IPS DF 6.9 (cell line): ENCODE measurements at places on chromosomes 12 and 14.
A peak's percentile ranks its signal among the peaks of the same experiment; 100 is the strongest.

GRCh38 chr12:116389990-116390389, 112.5 kb upstream of the MED13L start:
- DNase-seq, result no peak

- DNase-seq, result no peak
Observed at GRCh38 chr12:91183551-91183950, 934 bp upstream of the DCN start.

DNA sequence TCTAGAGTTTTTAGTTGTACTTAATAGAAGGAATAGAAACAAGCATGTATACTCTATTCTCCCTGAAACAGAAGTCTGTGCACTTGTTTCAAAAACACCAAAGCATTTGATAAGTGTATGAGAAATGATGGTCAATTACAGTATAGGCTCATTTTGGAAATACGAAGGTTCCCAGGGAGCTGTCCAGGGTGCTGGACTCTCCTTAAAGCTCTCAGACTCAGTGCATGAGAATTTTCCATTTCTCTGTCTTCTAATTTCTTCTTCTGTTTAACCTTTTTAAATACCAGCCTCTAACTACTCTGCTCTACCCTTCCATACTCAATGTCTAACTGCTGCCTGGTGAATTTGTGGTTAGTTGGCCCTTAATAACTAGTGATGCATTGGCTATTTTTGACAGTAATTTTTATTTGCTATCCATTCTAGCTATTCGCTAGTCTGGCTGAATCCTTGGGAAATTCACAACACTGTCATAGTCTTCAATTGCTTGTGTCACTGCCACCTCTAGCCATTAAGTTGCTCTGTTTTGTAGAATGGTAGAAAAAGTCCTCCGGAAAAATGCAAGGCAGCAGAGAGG, 229.2 kb downstream of the NRXN3 start:
- DNase-seq, result no peak

DNA sequence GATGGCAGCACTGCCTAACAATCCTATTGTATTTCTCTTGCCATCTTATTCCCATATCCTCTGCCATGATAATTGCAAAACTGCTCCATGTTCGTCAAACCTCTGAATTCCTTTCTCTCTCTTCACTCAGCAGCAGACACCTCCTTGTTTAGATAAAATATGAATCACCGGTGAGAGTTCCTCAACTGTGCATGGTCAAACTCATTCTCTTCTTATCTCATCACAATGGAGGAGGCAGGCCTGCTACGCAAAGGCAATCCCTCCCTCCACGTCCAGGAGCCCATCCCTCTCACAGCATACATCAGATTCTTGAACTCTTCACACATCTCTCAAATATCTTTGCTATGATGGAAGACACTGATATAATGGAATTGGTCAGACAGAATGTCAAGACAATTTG, 90.1 kb upstream of the DAAM1 start:
- DNase-seq, result no peak

DNA sequence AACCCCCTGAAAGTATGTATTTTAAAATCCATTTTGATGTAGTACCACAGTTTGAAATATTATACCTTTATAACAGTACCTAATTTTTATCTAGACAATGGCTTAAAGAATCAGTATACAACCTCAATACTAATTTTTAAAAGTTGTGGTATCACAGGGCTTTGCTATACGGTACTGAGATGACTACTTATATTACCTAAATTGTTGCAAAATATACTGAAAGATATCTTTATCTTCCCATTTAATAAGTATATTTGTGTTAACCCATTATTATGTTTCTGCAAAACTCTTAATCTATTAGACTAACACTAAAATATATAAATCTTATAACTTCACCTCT, 67.1 kb downstream of the RALGAPA1 start:
- no peak for DNase-seq

DNA sequence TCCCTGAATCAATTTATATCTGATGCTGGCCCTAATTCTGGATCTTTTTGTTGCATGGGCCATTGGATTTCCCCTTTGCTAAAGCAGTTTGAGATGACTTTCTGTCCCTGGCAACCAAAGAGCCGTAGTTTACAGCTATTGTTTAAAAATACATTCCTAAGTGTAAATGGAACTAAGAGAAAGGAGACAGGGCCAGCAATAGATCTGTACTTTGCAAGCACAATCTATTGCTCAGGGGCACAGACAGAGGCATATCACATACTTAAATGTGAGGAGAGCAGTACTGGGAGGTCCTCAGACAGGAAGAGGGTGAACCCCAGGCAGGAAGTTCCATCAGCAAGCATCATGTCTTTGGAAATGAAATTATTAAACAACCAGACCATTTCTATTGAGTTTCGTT, 126.6 kb downstream of the ZFP36L1 start:
- DNase-seq, result no peak

- DNase-seq, result no peak
Observed at GRCh38 chr12:125091401-125091800, 26.2 kb downstream of the AACS start.

DNA sequence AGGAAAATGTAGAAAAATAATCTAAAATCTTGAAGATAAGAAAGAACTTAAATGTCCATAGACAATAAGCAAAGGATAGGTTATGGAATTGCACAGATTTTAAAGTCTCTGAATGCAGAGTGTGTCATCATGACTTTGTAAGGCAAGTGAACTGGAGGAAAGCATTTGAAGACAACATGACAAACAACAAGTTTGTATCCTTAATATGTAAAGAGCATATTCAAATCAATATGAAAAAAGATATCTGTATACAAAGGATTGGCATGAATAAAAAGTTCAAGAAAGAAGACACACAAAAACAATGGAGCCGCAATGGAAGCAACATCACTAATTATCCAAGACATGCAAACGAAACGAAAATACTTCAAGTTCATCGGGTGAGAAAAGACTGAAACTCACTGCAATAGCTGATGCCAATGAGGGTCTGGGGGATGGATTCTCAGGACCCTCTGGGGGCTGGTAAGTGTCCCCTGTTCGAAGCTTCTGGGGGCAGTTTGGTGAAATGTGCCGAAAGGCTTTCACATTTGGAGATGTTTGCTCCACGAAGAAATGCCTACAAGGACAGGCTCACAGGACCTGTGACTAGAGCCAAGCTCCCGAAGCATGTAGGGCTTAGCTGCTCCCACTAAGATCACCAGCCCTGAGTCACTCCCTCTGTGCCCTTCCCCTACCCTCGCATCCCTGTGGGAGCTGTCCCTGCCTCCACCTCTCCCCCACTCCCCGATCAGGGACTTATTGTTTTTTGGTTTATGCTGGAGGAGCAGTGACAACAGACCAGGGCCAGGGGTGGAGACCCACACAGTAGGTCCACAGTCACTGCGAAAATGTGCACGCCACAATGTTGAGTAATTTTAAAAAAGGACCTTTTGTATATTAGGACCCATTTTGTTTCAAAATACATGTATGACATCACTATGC, 345.7 kb upstream of the SFSWAP start:
- DNase-seq, result no peak

DNA sequence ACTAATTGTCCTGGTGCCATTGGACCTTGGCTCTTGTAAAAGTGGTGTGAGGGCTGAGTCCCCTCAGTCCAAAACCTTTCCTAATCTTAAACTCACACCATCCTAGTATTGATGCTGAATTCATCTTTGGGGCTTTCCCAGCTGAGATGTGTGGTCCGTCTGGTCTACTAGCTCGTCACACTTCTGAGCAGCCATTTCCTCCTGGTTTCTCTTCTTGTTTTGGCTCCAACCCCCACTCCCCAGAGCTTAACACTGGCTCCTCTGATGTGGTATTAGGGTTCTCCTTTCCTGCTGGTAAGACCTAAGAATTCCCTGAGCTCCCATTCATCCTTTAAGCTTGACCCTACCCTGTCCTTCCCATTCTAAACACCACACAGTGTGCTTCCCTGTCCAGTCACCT, 900.6 kb downstream of the VRK1 start:
- no peak for DNase-seq

DNA sequence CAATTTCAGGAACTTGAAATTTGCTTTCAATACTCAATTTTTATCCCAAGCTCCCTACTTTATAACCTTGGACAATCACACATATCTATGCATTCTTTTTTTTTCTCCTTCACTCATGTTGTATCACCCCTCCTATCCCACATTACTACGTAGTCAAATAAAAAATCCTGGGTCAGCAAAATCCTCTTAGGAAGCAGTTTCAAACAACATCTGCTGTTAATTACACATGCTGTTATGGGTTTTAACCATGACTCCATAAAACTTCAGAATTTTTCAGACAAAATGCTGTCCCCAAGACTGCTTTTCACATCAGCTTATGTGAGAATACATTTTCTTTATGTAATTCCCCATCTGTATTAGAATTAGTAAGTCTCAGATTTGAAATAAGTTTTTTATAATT, 61.7 kb downstream of the LRFN5 start:
- DNase-seq, result no peak

GRCh38 chr12:132467511-132467910, 22.4 kb upstream of the FBRSL1 start:
- no peak for DNase-seq

DNA sequence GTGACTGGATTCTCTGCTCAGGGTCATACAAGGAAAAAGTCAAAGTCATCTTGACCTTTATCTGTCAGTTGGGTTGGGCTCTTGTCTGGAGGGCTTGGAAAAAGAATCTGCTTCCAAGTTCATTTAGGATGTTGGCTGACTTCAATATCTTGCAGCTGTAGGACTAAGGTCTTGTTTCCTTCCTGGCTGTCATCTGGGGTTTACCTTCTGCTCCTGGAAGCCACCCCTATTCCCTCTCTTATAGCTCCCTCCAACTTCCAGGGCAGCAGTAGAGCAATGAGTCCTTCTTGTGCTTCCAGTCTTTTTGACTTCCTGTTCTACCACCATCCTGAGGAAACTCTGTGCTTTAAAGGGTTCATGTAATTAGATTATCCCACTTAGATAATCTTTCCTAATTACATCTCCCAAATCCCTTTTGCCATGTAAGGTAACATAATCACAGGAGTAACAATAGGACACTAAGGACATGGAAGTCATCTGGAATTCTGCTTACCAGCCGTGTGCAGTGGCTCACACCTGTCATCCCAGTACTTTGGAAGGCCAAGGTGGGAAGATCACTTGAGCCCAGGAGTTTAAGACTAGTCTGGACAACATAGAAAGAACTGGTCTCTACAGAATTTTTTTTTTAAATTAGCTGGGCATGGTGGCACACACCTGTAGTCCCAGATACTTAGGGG, 170.7 kb upstream of the KITLG start:
- no peak for DNase-seq

- DNase-seq, result peak; percentile 47
Observed at GRCh38 chr14:92108345-92109254, 2.2 kb upstream of the ATXN3 start.

DNA sequence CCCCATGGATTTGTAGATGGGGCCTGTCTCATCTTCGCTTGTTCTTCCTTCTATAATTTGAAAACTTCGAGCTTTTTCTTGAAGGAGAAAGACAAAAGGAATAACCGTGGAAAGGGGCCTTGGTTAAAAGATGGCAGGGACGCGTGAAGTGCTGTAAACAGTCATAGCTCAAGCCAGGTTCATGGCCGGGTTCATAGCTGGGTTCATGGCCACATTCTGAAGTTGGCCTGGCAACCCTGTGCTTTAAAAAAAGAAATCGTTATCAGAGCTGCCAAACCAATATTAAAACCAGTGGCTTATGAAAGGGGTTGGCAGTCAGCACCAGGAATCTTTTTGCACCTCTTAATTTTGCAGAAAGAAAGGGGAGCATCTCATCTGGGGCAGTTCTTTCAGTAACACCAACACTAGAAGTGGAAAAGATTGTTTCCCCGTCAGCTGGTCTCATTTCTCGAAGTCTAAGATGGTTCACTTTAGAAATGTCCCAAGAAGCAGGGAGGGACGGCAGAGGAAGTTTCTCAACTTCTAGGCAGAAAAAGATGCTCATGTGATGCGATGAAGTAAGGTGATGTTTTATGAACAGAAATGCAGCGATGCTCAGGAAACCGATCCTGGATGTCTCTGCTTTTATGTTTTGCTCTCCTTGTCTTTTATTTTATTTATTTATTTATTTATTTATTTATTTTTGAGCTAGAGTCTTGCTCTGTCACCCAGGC, 193.1 kb upstream of the TBX3 start:
- DNase-seq, result no peak

- no peak for DNase-seq
Observed at GRCh38 chr14:63345826-63346225, 27.1 kb upstream of the GPHB5 start.

GRCh38 chr14:101363880-101364391, 197.4 kb upstream of the DIO3 start:
- DNase-seq, result no peak

- no peak for DNase-seq
Observed at GRCh38 chr12:95022477-95022876, 19.0 kb upstream of the NDUFA12 start.

GRCh38 chr14:104881369-104881979, 16.4 kb downstream of the CEP170B start:
- no peak for DNase-seq

DNA sequence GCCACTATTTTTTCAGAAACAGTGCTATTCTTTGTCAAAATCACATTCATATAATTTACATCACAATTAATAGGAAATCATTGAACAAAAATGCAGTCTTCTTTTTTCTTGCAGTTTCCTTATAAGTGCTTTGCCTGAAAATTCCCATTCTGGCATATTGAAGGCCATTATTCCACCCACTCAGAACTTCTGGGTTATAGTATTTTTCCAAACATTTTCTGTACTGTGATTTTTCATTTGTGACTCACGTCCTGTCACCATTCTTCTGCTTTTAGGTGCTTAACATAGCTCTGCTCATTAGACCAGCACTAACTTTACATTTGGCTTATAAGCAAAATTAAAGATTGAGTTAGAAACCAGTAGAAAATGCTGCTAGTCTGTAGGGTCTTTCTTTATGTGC, 241.0 kb upstream of the NPAS3 start:
- DNase-seq, result no peak

DNA sequence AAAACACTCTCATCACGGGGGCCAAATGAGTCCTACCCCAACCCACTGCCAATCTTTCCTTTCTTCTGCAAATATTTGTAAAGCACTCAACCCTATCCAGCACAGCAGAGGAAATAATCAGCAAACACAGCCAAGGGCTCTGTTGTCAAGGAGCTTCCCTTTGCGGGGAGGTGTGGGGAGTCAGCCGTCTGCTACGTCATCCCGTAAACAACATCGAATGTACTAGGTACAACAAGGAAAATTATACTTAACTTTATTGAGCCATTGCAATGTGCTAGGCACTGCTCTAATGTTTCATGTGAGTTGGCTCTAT, 22.8 kb downstream of the TMEM63C start:
- DNase-seq, result no peak

GRCh38 chr14:89303456-89304435, 113.3 kb downstream of the FOXN3 start:
- no peak for DNase-seq

GRCh38 chr14:34328178-34328577, 133.9 kb downstream of the SPTSSA start:
- no peak for DNase-seq

DNA sequence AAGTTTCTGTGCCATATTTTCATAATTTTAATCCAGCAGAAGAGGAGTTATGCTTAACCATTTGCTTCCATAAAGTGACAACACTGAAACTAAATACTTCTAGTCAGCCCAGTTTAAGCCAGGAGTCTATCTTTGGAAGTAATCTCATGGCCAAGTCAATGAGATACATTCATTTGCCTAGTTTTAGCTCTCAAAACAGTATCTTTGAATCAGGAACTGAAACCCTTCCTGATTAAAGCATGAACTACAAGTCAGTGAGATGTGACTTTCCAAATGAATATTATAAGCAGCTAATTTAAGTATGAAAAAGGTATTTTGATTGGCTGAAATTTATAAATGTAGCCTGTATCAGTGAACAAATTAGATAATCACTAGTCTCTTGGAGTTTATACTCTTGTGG, 491.5 kb downstream of the SLC6A15 start:
- no peak for DNase-seq
